Kidney epithelial cell (primary cell): ENCODE measurements at places on chromosomes 11 and 22. TPM values are rescaled to one million over a fixed set of nuclear protein-coding genes. Genes with fewer than 3 reads are reported as not detected.

GRCh38 chr11:64918017-64918416, 1.0 kb upstream of the ATG2A start:
- no peak for DNase-seq

GRCh38 chr11:134630861-134631260, 218.8 kb upstream of the B3GAT1 start:
- no peak for DNase-seq

DNA sequence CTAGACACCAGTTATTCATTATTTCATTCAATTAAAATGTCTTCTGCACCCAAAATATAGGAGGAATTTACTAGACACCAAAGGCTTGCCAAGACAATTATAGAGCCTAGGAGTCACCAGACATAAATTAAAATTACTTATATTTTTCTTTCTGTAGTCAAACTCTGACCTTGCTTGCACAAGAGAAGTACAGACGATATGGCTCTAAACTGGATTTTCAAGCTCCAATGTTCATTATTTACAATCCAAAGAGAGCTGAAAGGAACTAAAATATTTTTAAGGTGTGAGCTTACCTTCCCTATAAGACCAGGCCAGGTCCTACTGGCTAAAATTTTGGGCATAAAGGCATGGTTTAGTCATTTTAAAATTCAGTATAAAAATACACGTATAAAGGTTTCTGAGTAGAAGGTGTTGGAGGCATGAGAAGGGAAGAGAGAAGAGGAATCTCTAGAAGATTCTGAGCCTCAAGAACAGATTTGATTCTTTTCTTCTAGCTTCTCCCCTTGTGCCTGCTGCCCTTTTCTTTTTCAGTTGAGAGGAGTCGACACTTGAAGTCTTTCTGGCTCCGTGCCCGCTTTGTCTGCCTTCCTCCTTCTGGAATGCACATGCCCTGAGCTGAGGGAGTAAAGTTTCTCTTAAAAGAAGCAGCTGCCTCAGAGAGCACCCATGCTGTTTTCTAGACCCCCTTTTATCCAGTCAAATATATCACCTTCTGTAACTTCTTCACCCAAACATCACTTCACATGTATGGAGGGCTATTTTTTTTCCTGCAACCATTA, 13.5 kb downstream of the C11orf97 start:
- DNase-seq, result peak; percentile 56

DNA sequence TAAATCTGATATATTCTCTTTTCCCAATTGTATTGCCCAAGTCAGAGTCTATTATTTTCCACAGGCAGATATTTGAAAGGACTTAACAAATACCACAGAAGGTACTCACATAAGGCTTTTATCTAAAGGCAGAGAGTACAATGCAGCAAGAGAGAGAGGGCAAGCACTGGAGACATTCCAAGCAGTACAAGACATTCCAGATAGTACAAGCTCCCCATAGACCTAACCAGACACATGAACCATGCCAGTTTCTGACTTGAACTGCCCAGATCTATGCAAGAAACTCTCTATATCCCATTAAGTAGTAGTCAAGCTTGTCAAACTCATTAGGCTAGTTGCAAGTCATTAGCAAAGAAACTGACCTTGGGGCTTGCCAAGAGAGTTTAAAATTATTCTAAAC, 11.2 kb upstream of the MS4A6E start:
- DNase-seq, result no peak

- no peak for DNase-seq
Measured at GRCh38 chr11:43122546-43122945, 189.2 kb upstream of the API5 start.

DNA sequence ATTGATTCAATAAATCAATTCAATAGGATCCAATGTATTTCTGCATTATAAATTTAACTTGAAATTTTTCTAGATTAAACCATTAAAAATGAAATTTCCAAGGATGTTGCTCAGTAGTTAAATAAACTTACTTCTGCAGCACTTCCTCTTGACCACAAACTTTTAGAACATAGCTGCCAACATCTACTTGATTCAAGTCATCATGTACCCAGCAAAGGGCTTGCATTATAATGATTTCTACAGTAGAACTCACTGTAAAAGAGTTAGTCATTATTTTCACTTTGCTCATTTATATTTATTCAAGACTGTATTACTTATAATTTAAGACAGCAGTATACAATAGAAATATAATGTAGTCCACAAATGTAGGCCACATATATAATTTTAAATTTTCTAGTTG, 59.2 kb downstream of the PIK3C2A start:
- no peak for DNase-seq

DNA sequence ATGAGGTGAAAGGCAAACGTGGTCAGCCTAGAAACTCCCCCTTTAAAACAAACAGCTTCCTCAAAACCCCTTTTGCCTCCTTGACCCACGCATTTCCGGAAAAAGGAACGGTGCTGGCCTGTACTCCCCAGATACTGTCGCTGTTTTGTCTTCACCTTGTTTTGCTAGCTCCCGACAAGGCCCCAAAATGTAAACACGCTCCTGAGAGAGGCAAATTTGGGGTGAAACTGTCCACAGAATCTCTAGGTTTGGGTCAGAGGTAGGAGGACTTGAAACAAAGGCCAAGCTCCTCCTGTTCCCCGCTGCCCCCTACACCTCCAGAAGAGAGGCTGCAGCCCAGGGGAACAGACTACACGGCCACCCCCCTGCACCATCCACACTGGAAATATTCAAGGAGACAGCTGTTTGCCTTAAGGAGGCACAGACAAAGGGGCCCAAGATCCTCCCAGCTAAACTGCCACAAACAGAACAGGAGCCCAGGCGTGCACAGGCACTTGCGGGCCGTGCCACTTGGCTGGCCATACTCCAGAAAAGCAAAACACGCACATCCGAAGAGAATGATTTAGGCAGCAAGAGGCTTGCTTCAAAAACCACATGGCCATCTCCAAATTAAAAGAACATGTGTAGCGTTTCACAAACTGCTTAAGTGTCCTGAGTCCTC, 160.5 kb upstream of the GRK3 start:
- no peak for DNase-seq

The MAP4K2 gene
- total RNA-seq, result 33.2 and 40.6 TPM in 2 replicates

The MMP8 gene
- not detected in 2 replicates for total RNA-seq

The GDPD4 gene
- total RNA-seq, result 0.08 TPM in 1 of 2 replicates, not detected in the other

The KRTAP5-7 gene
- not detected in 2 replicates for total RNA-seq

The BAIAP2L2 gene
- total RNA-seq, result 4.1 and 5.4 TPM in 2 replicates
